NCI-H1048 (cell line): ENCODE measurements at places on chromosomes 6 and 20.

GRCh38 chr6:107657755-107658461 is 166.2 kb downstream of the SCML4 start:
- DNase-seq = no peak

DNA sequence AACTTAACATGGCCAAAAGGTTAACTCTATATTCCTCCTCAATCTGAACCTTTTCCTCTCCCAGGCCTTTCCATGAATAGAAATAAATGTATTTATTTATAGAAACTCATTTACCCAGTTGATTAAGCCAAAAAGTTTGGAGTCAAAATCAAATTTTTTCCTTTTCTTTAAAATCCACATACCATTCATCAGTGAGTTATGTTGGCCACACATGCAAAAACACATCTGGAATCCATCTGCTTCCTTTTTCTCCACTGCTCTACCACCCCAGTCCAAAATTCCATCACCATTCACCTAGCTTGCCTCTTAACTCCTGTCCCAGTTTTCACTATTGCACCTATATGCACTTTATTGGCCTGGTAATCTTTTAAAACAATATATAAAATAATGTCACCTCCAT is 62.4 kb upstream of the TMEM200A start:
- DNase-seq = no peak

- no peak for DNase-seq
These were observed 1.8 kb upstream of the PHACTR2 start for GRCh38 chr6:143675946-143676345.

- DNase-seq = no peak
These were observed 45.8 kb downstream of the QKI start for GRCh38 chr6:163460307-163460782.

- no peak for DNase-seq
These were observed 46.7 kb upstream of the ISM1 start for GRCh38 chr20:13174402-13174801.

- DNase-seq = no peak
These were observed 56.7 kb downstream of the ISM1 start for GRCh38 chr20:13277663-13278295.

DNA sequence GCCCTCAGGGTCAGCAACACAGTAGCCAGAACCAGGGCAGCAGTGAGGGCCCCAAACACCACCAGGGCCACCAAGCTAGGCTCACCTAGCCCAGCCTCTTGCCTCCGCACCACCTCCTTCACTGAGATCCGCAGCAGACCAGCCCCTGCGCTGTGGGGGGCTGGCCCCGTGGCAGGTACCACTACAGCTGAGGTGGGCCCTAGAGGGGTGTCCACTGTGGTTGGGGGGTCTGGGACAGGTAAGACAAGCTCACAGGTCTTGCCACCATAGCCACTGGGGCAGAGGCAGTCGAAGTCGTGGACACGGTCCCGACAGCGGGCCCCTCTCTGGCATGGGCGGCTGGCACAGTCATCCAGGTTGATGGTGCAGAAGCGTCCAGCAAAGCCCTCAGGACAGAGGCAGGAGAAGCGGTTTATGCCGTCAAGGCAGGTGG is 4.6 kb downstream of the DLK2 start:
- DNase-seq = no peak

DNA sequence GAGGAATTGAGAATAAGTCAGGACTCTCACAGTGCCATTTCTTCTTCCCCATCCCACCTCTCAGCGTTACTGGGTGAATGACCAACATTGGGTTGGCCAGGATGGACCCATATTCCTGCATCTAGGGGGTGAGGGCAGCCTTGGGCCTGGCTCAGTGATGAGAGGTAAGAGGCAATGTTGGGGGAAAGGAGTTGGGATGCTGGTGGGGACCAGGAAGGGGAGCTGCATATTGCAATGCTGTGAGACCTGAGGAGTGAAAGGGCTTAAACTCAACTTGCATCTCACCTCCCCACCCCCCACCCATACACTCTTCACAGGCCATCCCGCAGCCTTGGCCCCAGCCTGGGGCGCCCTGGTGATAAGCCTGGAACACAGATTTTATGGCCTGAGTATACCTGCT is 1.3 kb downstream of the PRSS16 start:
- DNase-seq = no peak

GRCh38 chr20:5033566-5033965 is 32.3 kb upstream of the SLC23A2 start:
- no peak for DNase-seq

DNA sequence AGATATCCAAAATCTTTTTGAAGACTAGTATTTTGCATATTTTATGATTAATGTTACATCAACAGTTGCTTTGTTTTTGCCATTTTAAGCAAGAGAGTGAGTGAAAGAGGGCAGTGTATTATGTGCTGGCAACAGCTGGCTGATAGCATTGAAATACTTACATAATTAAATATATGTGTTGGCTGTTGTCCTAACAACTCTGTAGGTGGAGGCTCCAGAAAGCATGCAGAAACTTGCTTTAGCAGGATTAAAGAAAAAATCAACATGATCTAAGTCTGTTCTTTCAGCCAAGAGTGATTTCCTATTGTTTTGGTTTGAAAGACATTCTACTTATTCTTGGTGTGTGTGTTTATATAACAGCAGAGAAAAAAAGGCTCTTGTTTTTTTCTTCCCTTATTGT is 127.5 kb downstream of the CDKAL1 start:
- DNase-seq = peak; percentile 95

GRCh38 chr20:17873410-17874270 is 95.0 kb downstream of the SNX5 start:
- no peak for DNase-seq

DNA sequence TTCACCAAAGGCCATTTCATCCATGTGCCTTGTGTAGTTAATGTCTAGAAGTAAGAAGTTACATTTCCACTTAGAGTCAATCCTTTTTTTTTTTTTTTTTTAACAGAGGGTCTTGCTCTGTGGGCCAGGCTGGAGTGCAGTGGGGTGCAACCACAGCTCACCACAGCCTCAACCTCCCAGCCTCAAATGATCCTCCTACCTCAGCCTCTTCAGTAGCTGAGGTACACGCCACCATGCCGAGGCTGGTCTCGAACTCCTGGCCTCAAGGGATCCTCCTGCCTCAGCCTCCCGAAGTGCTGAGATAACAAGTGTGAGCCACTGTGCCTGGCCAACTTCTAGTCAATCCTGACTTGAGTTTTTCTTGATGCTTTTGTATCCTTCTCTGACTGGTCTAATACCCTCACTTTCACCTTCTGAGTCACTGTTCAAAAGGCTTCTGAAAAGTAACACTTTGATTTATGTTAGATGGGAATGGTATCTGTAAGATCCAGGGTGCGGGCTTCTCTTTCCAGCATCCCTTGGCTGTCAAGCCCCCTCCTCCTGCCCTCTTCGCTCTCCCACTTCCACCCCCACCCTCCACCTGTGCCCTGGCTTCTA is 22.1 kb downstream of the TRAM2 start:
- DNase-seq = no peak

DNA sequence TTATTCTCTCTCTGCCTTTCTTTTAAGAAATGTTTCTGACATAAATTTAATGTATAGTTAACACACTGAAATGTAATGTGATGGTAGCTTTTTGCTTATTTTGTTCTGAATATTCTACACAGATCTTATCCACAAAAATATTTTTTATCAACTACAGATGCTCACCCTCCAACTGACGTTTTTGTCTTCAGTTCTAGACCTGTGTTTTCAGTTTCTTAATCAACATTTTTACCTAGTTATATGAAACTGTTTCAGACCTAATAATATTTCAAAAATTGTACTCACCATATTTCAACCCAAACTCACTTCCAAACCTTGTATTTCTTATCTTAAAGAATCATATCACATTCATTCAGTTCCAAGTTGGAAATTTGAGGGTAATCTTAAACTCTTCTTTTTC is 452.8 kb downstream of the RFPL4B start:
- no peak for DNase-seq

DNA sequence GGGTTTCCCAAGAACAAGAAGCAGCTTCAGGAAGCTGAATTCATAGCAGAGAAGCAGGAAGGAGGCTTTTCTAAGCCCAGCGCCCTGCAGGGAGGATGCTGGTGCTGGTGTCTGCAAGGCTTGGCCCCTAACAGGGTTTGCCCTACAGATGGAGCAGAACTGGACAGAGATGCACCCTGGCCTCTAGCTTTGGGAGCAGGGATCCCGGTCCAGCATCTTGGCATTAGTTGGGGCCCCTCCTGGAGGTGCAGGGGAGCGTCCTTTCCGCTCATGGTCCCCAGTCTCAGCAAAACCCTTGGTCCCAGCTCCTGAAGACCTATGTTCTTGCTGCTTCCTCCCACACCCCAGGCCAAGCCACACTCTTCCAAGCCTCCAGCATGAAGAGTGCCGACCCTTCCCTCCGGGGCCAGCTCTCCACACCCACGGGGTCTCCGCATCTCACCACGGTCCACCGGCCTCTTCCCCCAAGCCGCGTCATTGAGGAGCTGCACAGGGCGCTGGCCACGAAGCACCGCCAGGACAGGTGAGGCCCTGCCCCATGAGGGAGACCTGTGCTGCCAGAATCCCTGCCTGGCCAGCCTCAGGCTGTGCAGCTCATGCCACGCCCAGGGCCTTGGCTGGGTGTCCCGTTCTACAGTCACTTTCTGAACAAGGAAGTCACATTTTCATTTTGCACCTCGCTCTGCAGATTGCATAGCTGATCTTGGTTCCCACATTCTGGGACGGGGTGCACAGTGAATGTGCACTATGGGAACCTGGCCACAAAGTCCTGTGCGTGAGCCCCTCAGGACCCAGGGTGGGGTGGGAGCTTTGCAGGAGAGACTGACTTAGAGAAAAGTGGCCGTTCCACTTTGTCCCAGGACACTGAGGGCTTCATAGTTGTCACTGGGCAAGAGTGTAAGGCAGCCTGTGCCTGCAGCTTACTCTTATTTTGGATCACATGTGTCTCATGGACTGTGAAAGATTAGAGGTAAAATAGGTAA is 160.2 kb downstream of the SYCP2 start:
- no peak for DNase-seq

DNA sequence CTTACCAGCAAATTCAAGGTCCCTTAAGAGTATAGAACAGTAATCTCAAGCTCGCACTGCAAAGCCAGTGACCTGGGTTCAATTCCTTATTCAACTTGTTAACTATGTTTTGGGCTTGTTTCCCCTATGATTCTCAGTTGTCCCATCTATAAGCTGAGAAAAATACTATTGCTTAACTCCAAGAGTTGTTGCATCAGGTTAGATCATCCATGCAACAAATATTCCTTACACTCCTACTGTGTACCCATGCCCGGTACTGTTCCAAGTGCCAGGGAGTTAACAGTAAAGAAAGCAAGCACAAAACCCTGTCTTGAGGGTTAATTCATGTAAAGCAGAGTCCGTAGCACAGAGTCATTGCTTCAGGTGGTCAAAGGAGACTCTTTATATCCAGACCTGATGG is 247.3 kb downstream of the MAFB start:
- no peak for DNase-seq

- DNase-seq = no peak
These were observed 3.2 kb upstream of the HLA-DMB start for GRCh38 chr6:32943864-32944649.

- DNase-seq = no peak
These were observed 3.1 kb downstream of the CD93 start for GRCh38 chr20:23082846-23083552.

DNA sequence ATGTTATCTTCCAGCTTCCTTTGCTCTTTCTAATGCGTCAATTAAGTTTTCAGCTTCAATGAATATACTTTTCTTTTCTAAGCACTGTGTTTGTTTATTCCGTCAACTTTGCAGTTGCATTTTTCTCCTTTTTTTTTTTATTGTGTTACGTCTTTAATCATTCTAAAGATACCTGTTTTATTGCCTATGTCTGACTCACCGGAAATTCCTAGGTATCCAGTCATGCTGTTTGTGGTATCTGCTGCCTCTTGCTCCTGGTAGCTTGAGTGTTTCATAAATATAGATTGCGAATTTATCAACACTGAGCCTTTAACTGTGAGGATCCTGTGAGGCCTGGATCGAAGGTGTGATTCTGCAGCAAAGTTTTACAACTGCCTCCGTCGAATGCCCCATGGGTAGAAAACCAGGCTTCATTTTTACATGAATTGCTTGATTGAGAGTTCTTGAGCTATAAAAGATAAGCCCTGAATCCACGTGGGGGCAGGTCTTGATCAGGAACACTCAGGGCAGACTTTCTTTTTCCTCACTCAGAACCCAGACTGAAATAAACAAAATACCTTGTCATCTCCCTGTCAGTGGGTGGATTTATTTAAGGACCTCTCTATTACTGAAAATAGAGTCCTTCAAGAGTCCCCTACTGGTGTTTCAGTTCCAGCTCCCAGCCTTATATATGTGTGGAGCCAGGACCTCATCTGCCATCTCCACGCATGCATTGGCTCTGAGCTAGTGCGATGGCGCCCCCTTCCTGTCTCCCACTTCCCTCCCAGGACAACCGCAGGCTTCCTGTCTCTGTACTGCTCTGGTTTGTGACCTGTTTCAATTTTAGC is 60.1 kb upstream of the LRRC1 start:
- no peak for DNase-seq

DNA sequence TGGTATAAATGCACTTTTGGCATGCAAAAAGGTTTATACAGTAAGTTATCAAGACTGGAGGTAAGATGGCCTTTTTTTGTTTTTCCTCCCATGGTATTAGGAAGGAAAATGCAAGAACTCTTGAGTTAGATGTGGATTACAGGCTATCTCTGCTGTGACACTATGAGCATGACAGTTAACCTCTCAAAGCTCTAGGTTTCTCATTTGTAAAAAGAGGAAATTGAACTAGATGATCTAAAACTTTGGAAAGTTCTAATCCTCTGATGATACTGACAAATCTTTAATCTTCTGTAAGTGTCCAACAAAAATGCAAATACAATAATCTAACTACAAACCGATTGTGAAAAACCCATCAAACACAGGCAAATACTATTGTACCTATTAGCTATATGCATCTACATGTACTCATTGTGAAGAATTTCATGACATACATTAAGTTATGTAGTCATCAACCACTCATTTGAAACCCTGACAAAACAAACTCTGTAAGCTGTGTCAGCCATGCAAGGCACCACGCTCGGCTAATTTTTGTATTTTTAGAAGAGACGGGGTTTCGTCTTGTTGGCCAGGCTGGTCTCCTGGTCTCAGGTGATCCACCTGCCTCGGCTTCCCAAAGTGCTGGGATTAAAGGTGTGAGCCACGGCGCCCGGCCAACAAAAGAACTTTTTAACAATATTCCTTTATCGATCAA is 4.2 kb downstream of the CDK19 start:
- DNase-seq = no peak
